ENCODE measurements at places on chromosomes 4 and X.

- peak; percentile 64 for DNase-seq
These were observed 71.1 kb downstream of the CRMP1 start for GRCh38 chr4:5821665-5822358.

- no peak for DNase-seq
These were observed 45.0 kb downstream of the PSAPL1 start for GRCh38 chr4:7389719-7390118.

DNA sequence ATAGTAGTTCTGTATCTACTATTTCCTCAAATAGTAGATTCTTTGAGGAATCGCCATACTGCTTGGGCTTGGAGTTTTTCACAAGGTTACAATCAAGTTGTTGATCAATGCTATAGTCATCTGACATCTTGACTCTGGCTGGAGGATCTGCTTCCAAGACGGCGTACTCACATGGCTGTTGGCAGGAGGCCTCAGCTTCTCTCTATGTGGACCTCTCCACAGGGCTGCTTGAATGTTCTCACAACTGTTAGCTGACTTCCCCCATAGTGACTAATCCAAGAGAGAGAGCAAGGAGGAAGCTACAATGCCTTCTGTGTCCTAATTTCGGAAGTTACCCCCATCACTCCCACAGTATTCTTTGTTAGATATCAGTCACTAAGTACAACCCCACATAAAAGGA lies 10.3 kb downstream of the EGFL6 start:
- no peak for DNase-seq

DNA sequence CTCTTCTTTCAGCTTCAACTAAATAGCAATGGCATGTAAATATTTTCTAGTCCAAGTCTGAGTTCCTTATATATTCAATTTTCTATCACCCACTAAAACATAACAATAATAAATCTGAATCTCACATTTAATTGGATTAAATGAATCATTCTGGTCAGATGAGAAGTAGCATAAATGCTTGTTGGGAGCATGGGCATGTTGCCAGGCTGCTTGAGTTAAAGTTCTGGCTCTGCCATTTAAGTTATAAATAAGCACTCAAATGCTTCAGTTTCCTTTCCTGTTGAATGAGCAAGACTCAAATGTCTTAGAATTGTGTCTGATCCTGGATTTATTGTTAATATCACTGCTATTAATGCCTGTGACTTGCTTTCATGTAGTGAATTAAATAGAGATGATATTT lies 496.3 kb downstream of the STPG2 start:
- DNase-seq, result peak; percentile 84

- no peak for DNase-seq
These were observed 351.6 kb downstream of the GPM6A start for GRCh38 chr4:175460414-175460813.

DNA sequence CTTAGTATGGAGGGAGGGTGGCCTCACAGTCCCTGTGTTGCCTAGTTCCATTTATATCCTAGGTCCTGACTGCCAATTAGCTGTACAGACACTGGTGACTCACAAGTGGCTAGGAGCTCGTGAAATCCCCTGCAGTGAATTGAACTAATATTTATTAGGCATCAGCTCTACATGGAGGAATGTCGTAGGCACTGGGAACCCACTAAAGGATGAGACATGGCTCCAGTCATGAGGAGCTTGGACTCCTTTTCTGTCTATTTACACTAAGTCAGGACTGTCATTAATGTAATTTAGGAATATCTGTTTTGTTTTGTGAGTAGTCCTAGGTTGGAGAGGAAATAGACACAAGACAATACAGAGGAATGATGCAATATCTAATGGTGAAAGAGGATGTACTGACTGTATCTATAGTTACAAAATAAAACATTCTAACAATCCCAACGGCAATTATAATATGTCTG lies 67.7 kb downstream of the MID1IP1 start:
- DNase-seq, result no peak

DNA sequence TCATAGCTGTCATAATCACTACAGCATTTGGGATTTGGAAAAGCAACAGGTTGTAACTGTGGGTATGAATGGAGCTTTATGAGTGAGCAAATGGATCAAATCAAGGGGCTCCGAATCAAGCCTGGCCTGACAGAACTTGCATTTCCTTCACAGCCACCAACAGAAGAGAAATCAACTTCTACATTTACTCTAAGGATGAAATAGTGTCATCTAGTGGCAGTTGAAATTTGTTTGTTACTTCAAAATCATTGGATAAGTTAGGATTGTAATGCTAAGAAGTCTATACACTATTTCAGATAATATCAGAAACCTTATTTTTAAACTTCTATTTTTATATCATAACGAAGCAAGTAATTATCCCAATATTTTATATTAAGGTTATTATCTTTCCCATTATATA lies 10.7 kb upstream of the WDR17 start:
- DNase-seq, result no peak

GRCh38 chr4:2297606-2298531 lies 36.0 kb upstream of the MXD4 start:
- no peak for DNase-seq

- DNase-seq, result no peak
These were observed 10.9 kb upstream of the MAN2B2 start for GRCh38 chr4:6563935-6564645.

- peak; percentile 71 for DNase-seq
These were observed at the start of gene SORBS2 for GRCh38 chr4:185811509-185812364. Gene SORBS2 (minus strand): TSS chr4:185812194. CDS start chr4:185690571, 121,623 bp downstream.

DNA sequence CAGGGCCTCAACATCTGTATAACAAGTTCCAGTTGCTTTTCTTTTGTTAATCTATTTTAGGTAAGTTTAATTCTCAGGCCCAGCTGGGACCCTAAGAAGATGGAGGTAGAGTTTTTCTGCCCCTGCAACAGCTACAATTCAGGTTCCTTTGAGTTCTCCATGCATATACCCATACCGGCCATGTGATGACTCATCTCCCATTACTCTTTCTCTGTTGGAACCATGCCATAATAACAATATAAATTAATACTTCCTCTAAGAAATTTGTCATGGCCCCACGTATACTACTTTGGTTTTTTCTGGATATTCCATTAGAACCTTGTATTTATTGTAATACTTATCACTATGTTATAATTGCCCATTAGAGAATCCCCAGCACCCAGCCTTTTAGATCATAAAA lies 1.3 kb upstream of the INTU start:
- DNase-seq, result peak; percentile 13

GRCh38 chr4:102586002-102586643 lies 85.0 kb downstream of the NFKB1 start:
- no peak for DNase-seq

DNA sequence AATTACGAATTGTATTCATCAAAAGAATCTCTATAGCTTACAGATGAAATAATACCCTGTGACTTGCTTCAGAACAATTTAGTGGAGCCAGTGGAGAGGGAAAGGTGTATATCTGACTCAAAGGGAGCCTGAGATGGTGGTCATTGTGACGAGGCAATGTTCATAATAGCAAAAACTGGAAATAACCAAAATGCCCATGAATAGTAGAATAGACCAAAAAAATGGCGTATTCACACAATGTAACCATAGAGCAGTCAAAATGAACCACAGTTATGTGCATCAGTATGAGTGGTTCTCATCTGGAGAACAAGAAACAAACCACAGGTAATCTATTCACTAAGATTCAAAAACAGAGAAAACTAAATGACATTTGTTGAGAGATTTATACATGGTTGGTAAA lies 125.3 kb upstream of the CLNK start:
- DNase-seq, result no peak

GRCh38 chr4:154611833-154612232 lies 623 bp downstream of the FGG start:
- DNase-seq, result no peak

DNA sequence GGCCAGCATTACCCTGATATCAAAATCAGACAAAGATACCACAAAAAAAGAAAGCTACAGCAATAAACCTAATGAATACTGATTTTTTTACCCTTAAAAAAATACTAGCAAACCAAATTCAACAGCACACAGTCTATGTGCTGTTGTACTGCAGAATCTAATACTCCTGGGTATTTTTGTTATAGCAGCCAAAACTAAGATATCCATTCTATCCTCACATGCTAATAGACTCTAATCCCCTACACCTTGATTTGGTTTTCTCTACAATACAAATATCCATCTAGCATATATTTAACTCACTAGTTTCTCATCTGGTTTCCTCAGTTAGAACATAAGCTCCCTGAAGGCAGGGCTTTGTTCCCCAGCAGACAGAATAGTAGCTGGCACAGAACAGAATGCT lies 12.4 kb downstream of the CLOCK start:
- no peak for DNase-seq
